Muscle of arm (tissue), 14 donors: ENCODE measurements at places on chromosomes 2 and 18. TPM values are rescaled to one million over a fixed set of nuclear protein-coding genes. Genes with fewer than 3 reads are reported as not detected.

The DSG1 gene
- polyA plus RNA-seq = 33.8 TPM

The ACTG2 gene
- 3.7 TPM for polyA plus RNA-seq

The SPAG16 gene
- polyA plus RNA-seq = 19.5 TPM

The C2orf15 gene
- polyA plus RNA-seq = 0.52 TPM

The FKBP1B gene
- polyA plus RNA-seq = not detected

The MYO1B gene
- 92.9 TPM for polyA plus RNA-seq

The SULT1C2 gene
- polyA plus RNA-seq = 0.07 TPM

The ATOH8 gene
- 14.3 TPM for polyA plus RNA-seq

The PGAP1 gene
- polyA plus RNA-seq = 18.9 TPM

The SIX3 gene
- not detected for polyA plus RNA-seq

The CABYR gene
- polyA plus RNA-seq = 4.8 TPM

The OSR1 gene
- 21.1 TPM for polyA plus RNA-seq

The CCDC85A gene
- polyA plus RNA-seq = not detected

The PTPN2 gene
- polyA plus RNA-seq = 35.7 TPM

The IL1R1 gene
- polyA plus RNA-seq = 9.1 TPM

The TXNDC2 gene
- not detected for polyA plus RNA-seq

The ERLEC1 gene
- polyA plus RNA-seq = 40.3 TPM

The ALK gene
- 0.09 TPM for polyA plus RNA-seq

The DPP4 gene
- polyA plus RNA-seq = 8.6 TPM

The MYO5B gene
- polyA plus RNA-seq = 1.0 TPM

The PROC gene
- polyA plus RNA-seq = 0.22 TPM

The HOXD3 gene
- 2.7 TPM for polyA plus RNA-seq

The RUFY4 gene
- polyA plus RNA-seq = not detected

The G6PC2 gene
- polyA plus RNA-seq = not detected

The FBXO48 gene
- 1.5 TPM for polyA plus RNA-seq

The ABHD1 gene
- 0.29 TPM for polyA plus RNA-seq
